ENCODE measurements at places on chromosomes 2 and 18.

- no peak for DNase-seq
Measured at GRCh38 chr18:55849391-55849790, 261.4 kb upstream of the TCF4 start.

GRCh38 chr2:54370405-54371104 lies 85.6 kb upstream of the SPTBN1 start:
- DNase-seq, result no peak

DNA sequence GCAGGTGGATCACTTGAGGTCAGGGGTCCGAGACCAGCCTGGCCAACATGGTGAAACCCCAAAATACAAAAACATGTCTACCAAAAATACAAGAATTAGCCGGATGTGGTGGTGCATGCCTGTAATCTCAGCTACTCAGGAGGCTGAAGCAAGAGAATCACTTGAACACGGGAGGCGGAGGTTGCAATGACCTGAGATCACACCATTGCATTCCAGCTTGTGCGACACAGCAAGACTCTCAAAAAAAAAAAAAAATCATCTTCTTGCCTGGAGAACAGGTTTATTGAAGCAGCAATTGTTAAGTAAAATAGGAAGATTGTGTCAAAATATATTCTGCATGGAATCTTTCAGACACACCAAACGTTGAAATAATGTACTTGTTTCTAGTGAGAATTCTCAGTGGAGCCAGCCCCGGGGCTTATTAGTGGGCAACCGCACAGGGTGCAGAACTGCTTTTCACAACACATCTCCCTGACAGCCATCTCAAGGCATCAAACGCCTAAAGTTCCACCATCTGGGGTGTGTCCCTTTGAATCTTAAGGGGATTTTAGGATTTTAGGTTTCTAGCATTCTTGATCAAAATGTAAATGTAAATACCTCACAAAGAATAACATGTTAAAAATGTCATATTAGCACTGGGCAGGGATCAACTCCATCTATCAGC lies 28.6 kb upstream of the PPP4R1 start:
- no peak for DNase-seq

DNA sequence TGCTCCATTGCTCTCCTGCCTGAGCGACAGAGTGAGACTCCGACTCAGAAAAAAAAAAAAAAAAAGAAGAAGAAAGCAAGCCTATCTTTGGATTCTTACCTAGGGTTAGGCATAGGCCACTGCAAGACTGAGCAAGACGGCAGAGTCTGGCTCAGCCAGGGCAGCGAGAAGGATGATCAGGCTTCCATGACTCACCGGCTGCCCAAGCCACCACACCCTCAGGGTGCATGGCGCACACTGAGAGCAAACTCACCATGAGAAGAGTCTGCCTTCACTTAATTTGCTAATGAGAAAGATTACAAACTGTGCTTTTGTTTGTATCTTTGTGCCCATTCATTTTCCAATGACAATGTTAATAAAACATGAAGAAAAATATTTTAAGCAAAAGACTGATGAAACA lies 8.2 kb downstream of the FAM110C start:
- no peak for DNase-seq

DNA sequence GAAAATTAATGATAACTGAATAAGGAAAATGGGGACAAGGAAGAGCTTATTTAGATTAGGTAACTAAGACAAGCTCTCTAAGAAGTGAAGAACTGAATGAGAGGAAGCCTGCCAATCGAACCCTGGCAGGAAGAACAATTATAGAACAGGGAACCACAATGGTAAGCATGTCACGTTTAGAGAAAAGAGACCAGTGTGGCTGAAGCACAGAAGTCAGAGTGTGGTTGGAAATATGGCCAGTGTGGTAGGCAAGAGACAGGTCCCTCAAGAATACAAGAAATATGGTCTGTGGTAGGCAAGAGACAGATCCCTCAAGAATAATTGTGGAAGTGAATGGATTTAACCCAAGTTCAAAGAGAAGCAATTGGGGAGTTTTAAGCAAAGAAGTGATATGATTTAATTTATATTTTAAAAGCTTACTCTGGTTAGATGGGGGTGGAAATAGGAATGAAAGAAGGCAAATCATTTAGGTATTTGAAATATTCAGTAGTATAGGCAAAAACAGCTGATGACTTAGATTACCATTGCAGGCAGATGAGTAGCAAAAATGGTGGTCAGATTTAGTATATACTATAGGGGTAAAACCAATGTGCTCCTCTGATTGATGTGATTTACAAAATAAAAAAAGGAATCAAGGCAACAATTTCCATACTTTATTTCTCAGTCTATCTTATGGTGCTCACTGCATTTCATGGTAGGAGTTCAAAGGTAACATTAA lies 38.8 kb upstream of the ERMN start:
- DNase-seq, result no peak

GRCh38 chr2:158695305-158695704 lies 99.8 kb upstream of the DAPL1 start:
- DNase-seq, result no peak

DNA sequence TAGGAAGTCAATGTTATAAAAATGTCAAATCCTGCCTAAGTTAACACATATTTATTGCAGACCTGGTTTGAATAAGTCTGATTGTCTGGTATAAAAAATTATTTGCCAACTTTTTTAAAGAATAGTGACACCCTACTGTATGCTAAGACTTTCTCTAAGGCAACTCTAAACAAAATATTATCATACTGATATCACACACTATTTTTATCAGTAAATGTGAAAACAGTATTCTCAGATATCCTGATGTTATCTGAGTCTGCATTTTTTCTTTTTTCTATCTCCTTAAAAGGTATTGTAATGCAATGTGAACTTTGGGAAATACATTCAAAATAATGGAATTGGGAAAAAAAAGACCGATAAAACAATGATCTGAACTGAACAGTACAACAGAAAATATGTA lies 127.1 kb downstream of the DOCK10 start:
- DNase-seq, result no peak

GRCh38 chr18:77124452-77124922 lies 8.1 kb downstream of the MBP start:
- DNase-seq, result no peak

DNA sequence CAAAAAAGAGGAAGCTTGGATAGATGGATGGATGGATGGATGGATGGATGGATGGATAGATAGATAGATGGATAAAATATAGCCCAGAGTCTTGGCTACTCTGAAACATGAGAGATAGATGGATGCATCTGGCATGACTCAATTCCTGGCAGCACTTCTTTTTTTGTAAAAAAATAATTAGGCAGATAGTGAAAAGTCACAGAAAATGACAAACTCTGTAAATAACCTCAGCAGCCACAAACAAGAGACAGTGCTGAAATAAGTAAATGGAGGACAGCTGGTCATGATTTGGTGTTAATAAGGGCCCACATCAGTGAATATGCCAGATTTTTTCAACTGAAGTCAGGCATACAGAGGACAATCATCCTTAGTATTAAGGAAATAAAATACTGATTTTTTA lies 585.0 kb upstream of the GCFC2 start:
- DNase-seq, result no peak

GRCh38 chr2:219476652-219477151 lies 22.0 kb upstream of the GMPPA start:
- no peak for DNase-seq

- no peak for DNase-seq
Measured at GRCh38 chr2:20403774-20404312, 43.0 kb upstream of the RHOB start.

DNA sequence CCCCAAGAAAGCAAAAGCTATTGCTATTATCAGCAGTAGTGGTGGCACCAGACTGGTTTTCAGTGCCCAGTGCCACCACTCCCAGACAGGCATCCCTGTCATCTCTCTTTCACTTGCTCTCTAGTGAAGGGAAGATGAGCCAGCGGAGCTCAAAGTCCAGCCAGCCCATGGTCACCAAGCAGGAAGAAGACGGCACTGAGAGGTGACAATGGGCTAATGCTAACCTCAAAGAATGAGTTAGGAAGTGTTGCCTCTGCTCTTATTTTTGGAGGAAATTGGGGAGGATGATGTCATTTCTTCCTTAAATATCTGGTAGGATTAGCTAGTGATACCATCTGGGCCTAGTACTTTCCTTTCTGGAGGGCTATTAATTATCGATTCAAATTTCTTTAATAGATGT lies 1.7 kb downstream of the SP140 start:
- DNase-seq, result no peak

- DNase-seq, result no peak
Measured at GRCh38 chr18:74273394-74273793, 18.4 kb downstream of the CYB5A start.

GRCh38 chr2:235498541-235498940 lies 4.7 kb downstream of the AGAP1 start:
- no peak for DNase-seq

GRCh38 chr2:10873171-10873570 lies 38.6 kb upstream of the KCNF1 start:
- no peak for DNase-seq

- no peak for DNase-seq
Measured at GRCh38 chr2:82993609-82994008, 1465.5 kb downstream of the SUCLG1 start.

DNA sequence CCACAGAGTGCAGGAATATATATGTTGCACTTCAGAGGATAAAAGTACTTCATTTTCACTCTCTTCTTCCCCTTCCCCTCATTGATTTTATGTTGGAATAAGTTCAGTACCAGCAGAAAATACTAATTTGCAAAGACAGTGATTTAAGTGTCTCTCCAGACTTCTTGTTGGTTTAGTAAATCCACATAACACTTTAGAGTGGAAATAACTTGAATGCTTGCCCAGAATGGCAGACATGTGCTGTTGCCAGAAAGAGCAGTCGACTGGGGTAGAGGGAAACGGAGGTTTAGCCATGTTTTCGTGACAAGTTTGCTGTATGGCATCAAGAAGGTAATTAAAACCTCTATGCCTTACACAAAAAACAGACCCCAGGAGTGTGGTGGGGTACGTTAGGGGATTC lies 246.0 kb upstream of the CXCR4 start:
- DNase-seq, result no peak

DNA sequence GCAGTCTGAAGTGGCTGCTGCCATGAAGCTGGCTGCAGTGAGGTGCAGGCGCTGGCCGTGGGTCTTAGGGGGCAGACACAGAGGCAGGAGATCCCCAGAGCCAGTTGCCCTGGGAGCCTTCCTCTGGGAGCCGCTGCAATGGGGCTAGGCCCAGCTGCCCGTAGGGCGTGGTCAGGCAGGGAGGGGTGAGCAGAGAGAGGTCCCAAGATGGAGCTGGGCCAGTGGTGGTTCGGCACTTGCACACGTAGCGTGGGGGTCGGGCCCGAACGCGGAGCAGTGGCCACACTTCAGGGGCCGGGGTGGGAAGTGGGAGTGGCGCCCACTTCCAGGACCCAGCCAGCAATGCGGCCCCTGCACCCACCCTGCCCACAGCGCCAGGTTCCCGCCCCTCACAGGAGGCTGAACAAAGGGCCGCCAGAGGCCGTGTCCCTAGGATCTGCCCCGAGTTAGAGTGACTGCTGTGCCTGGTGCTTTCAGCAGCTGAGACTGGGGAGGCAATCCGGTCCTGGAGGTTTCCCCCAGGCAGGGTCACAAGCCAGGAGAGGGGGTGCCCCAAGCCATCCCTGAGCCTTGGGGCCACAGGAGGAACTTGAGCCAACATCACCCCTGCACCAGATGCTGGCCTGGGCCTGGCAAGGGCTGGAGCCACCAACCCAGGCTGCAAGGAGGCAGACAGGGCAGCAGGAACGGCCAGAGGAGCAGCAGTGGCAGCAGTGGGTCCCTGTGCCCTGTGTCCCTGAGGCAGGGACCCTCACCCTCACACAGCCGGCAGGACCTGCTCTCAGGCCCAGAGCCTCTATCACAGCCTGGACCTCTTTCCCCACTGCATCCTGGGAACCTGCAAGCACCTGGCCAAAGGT lies 21.3 kb upstream of the SP140L start:
- DNase-seq, result no peak

DNA sequence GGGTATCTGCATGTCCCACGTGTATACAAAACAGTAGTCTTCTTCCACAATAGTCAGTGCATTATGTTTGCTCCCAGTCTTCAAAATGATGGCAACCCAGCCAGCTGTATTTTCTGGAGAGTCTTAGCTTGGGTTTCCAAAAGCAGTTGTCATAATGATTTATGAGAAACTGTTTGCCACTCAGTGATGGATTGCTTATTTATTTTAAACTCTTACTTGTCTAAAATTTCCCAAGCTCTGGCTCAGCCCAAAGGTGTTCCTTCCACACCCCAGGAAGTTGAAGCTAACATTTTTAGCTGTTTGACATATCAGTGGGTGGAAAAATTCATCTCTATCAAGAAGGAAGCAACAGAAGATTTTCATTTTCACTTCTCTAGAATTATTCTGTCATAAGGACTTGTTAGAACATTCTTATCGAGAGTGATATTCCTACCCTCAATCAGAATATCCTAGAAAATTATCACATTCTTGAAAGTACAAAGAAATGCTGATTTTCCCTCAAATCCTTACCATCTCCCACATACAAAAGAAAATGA lies 78.8 kb downstream of the ASAP2 start:
- DNase-seq, result no peak

DNA sequence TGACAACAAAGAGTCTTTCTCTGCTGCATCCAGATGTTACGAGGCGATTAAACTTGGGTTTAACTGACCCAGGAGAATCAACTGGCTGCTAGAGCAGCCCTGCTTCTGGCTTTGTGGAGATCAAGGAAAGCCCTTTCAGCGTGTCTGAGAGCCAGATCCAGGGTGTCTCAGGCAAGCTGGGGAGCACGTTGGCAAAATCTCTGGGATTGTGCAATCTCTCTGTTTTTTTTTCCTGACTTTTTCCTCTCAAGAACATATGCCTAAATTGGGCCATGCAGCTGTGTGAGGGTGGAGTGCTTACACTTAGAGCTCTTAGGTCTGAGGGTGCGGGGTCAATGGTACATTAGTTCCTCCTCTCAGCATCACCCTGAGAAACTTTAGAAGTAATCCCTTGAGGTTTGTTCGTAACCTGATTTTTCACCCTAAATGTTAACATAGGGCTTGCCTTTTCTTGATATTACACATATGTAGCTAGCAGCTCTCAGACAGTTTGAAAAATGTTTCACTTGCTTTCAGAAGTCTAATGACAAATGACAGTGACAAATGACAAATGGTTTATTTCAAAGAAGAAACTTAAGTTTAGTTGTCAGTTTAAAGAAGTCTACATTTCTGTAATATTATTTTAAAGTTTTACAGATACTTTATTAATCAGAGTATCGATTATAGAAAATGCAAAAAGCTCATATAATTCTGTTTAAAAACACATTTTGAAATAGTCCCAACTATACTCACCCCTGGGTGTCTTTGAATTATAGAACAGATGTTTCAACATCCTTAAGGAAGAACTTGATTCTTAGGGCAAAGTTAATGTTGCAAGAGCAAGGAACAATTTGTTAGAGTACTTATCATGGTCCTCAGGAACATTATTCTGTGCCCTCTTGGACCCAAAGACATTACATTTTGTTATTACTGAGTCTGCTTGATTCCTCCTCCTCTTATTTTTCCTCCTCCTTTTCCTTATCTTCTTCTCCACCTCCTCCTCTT lies 38.4 kb upstream of the ZSWIM2 start:
- no peak for DNase-seq
